Right ventricle myocardium superior (tissue), 1 donor: ENCODE measurements at places on chromosomes 2 and 18.

GRCh38 chr2:204251158-204251997 lies 293.9 kb upstream of the PARD3B start:
- DNase-seq, result no peak

DNA sequence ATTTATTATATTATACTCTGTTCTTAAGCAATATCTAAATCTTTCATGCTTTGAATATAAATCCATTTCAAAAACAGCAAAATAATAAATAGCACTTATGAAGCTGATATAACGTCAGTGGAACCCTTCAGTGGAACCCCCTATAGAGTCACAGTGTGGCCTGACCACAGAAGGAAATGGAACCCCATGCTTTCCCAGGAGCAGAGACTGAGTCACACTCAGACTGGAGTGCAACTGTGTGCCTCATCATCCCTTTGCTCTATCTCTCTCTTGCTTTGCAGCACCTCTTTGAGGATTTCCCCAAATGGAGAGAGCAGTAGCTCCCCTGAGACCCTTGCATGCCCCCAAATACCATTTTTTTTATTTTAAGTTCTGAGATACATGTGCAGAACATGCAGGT lies 13.1 kb downstream of the NXPH2 start:
- no peak for DNase-seq

- no peak for DNase-seq
These were observed 21.3 kb upstream of the BCL2L11 start for GRCh38 chr2:111099402-111099801.

DNA sequence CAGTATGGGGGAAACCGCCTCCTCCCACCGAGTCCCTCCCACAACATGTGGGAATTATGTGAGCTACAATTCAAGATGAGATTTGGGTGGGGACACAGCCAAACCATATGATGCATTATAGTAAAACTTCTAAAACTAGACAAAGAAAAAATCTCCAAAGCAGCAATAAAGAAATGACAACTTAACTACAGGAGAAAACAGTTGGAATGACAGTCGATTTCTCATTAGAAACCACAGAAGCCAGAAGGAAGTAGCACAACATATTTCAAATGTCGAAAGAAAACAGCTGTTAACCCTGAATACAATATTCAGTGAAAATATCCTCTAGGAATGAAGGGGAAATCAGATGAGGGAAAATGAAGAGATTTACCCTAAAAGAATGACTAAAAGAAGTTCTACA lies 53.5 kb upstream of the TCF4 start:
- no peak for DNase-seq

DNA sequence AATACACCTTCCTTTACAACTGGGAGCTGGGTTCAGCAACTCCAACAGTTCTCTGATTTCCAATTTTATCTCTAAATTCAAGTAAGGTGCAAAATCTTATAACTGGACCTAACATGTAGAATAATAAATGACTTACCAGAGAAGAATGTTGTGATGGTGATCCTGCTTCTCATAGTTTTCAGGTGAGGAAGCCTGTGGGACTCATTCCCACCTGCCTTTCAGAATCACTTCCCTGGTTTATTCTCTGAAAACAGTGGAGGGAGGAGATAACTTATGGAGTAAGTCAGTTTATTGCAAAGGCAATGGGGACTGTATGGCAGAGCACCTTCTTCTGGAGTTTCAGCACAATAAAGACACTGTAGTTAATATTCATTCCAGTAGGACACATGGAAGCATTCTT lies 1188.2 kb upstream of the FAM98A start:
- no peak for DNase-seq

DNA sequence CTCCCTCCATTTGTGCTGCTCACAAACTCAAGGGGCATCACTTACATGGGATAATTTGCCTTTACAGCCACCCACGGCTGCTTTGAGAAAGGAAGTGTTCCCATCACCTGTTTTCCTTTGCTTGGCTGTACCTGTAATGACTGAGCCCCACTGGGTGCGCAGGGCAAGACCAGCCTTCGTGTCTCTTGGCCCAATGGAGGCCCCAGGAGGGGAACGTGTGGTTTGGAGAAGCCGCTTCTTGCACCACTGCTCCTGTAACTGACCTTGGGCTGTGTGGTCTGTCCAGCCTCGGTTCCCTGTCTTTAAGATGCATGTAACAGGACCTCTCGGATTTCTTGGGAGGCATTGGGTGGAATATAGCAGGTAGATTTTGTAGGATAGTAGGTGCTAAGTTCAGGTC lies 41.1 kb downstream of the LDLRAD4 start:
- DNase-seq, result no peak

DNA sequence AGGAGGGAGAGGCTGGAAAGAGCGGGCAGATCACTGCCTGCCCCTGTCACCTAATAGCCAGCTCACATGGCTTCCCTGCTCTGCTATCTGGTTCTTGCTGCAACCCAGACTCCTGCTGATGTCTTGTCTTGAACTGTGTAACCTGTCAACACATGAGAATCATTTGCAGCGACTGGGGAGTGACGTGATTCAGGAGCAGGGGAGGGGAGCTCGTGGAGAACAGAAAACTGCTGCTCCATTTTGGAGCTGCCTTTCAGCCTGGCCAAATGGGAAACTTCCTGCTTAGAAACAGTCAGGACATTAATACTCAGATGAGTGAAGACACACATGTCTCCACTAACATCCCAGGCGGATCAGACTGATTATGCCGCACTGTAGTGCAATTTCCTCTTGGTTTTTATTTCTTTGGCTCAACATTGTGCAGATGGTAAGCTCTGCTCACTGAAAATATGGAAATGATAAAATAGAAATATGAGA lies 38.1 kb downstream of the RPL37A start:
- no peak for DNase-seq

DNA sequence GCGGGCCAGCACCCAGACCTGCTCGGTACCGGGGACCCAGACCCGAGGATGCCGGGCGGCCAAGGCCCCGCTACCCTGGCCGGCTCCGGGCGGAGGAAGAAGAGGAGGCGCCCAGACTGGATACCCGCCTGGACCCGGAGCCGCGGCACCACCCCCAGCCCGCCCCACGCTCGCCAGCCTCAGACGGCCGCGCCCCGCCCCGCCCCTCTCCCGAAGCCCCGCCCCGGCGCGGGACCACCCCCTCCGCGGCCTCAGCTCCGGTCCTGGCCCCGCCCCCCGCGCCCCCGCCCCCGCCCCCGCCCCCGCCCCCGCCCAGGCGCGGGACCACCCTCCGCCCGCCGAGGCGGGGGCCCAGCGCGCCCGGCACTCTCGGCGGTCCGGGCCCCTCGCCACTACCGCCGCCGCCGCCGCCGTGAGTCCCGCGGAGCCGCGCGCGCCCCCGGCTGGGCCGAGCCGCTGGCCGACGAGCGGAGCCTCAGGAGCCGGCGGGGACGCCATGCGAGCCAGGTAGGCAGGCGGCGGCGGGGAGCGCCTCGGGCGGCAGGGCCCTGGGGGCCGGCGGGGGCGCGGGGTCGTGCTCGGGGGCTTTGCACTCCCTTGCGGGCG lies at the start of gene SH3BP4:
Gene SH3BP4, plus strand, starts transcription at position 354 of the 606 bp plus-strand sequence. CDS start 82,986 bp downstream, outside the sequence.
- peak; percentile 89 for DNase-seq

GRCh38 chr2:176653479-176654443 lies 384.5 kb downstream of the MTX2 start:
- DNase-seq, result peak; percentile 61

DNA sequence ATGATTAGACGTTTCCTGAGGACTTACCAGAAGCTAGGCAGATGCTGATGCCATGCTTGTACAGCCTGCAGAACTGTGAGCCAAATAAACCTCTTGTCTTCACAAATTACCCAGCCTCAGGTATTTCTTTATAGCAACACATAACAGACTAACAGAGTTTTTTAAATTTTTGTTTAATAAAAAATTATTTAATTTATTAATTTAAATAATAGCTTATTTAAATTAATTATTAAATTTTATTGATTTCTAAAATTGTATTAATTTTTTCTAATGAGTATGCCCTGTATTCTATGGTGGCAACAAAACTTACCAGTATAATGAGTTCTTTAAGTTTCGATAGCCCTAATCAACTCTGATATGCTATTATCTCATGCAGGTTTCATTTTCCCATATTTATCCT lies 259.8 kb downstream of the IKZF2 start:
- no peak for DNase-seq

GRCh38 chr18:9095297-9096006 lies 7.0 kb upstream of the NDUFV2 start:
- DNase-seq, result no peak

- no peak for DNase-seq
These were observed 1597.9 kb upstream of the ACVR2A start for GRCh38 chr2:146246736-146247523.

DNA sequence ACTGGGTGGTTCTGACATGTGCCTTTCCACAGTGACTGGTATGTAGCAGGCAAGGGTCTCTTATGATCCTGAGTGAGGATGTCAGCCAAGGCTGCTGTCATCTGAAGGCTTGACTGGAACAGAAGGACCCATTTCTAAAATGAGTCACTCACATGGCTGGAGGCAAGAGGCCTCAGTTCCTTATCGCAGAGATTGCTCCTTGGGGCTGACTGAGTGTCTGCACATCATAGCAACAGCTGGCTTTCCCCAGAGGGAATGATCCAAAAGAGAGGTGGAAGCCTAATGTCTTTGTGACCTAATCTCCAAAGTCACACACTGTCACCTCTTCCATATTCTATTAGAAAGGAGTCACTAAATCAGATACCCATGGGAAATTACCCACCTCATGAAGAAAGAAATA lies 114.0 kb downstream of the NEDD4L start:
- DNase-seq, result no peak

- DNase-seq, result no peak
These were observed 137.7 kb upstream of the PKDCC start for GRCh38 chr2:41910126-41910525.

DNA sequence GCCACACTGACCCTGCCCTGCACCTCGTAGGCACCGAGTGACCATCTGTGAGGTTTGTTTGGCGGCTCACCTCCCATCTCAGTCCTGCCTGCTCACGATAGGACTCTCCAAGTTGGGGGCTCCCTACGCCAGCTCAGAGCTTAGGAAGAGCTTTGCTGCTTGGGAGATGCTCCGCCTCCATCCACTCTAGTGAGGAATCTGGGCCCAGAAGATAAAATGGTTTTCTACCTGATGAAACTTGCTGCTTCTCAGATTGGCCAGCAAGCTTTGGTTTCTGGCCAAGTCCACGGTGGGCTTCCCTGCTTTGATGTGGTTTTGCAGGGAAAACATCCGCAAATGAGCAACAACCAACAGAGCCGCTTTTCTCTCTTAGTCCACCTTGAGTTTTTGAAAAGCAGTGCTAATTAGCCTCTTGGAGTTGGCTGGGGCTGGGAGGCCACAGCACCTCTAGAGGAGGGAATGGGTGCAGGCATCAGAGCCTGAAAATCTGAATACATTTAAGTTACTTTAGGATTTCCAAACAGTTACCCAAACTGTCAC lies 42.2 kb downstream of the THNSL2 start:
- DNase-seq, result no peak

DNA sequence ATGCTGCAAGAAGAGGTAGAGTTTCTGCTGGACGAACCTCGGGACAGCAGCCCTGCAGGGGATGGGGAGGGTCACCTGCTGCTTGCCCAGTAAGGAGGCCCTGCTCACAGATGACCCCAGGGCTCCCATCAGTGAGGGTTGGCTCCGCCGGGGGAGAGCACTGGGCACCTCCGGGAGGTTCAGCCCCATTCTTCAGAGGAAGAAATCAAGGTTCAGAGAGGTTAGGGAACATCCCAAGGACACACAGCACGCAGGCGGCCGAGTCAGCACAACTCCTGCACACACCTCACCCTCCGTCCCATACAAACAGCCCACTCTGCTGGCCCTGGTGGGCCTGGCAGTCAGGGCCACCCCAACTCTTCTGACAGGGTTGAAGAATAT lies 11.7 kb upstream of the CCDC74B start:
- no peak for DNase-seq

- no peak for DNase-seq
These were observed 67.3 kb downstream of the PARD6G start for GRCh38 chr18:80179857-80180558.

GRCh38 chr2:155404433-155405002 lies 706.0 kb downstream of the KCNJ3 start:
- DNase-seq, result no peak

GRCh38 chr2:171406044-171406443 lies 27.7 kb downstream of the METTL8 start:
- DNase-seq, result no peak

- no peak for DNase-seq
These were observed 81.5 kb downstream of the NCKAP5 start for GRCh38 chr2:133486771-133487191.

GRCh38 chr2:238203094-238203972 lies at the start of gene ILKAP:
ILKAP (minus strand) TSS chr2:238203695; CDS start chr2:238203553, 142 bp downstream.
- peak; percentile 93 for DNase-seq

GRCh38 chr2:20600756-20601325 lies 50.1 kb downstream of the HS1BP3 start:
- no peak for DNase-seq

DNA sequence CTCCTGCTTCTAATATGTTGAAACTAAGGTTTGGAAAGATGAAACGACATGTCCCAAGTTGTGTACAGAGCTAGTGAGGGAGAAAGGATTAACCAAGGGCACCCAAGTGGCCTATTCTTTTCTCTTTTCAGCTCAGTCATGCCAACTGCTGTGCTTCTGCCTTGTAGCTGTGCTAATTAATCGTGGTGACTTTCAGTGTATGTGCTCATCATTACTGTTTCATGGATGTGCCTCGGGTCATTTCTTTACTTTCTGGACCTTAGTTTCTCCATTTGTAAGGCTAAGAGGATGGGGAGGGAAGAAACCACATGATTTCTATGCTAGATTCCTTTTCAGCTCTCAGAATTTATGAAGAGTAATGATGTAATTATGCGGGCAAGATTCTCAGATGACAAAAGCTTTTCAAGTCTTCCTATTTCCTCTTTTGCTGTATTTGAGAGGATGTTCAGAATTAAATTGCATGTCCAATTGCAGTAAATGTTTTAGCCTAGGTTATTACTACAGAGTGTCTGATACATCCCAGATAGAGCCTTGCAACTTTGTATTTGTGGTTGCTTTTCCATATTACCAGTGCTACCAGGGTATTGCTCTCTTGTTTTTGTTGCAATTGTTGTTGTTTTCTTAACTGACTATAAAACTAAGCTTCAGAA lies 621.2 kb downstream of the CNTNAP5 start:
- no peak for DNase-seq

GRCh38 chr2:138390316-138390945 lies 111.1 kb upstream of the SPOPL start:
- no peak for DNase-seq

GRCh38 chr2:32386739-32387138 lies 29.9 kb downstream of the BIRC6 start:
- DNase-seq, result no peak

DNA sequence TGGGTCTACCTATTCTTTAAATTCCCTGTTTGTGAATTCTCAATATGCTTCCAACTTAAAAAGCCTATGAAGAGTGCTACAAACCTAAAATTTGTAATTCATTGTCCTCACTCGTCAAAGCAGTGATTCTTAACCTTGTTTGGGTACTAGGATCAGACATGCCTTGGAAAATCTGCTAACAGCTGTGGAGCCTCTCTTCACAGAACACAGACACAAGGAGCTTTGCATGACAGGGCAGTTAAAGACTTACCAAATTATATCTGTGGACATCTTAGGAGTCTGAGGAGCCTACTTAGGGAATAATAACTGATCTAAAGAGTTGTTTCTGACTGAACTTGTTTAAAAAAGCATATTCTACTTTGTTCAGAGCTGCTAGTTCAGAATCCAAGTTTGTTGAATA lies 38.1 kb downstream of the TMEM87B start:
- DNase-seq, result no peak
